ENCODE measurements at places on chromosomes 12 and 14. TPM values are rescaled to one million over a fixed set of nuclear protein-coding genes. Genes with fewer than 3 reads are reported as not detected.

The IGFBP6 gene
- total RNA-seq: 256 TPM

The GPR162 gene
- total RNA-seq: 0.21 TPM

The ARHGAP9 gene
- total RNA-seq: not detected

The MORN3 gene
- not detected for total RNA-seq

The HCAR3 gene
- 2.0 TPM for total RNA-seq

The CTSG gene
- not detected for total RNA-seq

The FSCB gene
- not detected for total RNA-seq

The ADAMTS20 gene
- not detected for total RNA-seq

The DAD1 gene
- 226 TPM for total RNA-seq

The GOLGA3 gene
- 38.1 TPM for total RNA-seq

The SRP54 gene
- 56.2 TPM for total RNA-seq

The WSCD2 gene
- total RNA-seq: 0.28 TPM

The TBX5 gene
- 0.35 TPM for total RNA-seq

The PACS2 gene
- total RNA-seq: 46.5 TPM

The CAND1 gene
- 57.7 TPM for total RNA-seq

The INHBC gene
- total RNA-seq: 0.74 TPM

The SLC24A4 gene
- total RNA-seq: under 0.01 TPM

The RBP5 gene
- total RNA-seq: not detected

The TCL1A gene
- not detected for total RNA-seq

The EML1 gene
- 7.9 TPM for total RNA-seq

The SMOC1 gene
- total RNA-seq: 14.3 TPM

The CABP1 gene
- total RNA-seq: 0.14 TPM

The MMP14 gene
- total RNA-seq: 187 TPM

The CACNA1C gene
- total RNA-seq: not detected

The DNAI7 gene
- total RNA-seq: not detected

The TAS2R42 gene
- total RNA-seq: not detected

The LRRC43 gene
- total RNA-seq: not detected

The CMKLR1 gene
- total RNA-seq: not detected

The LGR5 gene
- not detected for total RNA-seq

The TSPAN19 gene
- not detected for total RNA-seq

The SMCO2 gene
- not detected for total RNA-seq

The CBLN3 gene
- 0.56 TPM for total RNA-seq

The DDHD1 gene
- 6.0 TPM for total RNA-seq

The GZMB gene
- not detected for total RNA-seq

The RILPL2 gene
- 2.7 TPM for total RNA-seq

The ZNF839 gene
- 12.9 TPM for total RNA-seq

The CIROP gene
- not detected for total RNA-seq

The PKP2 gene
- 18.5 TPM for total RNA-seq

The TAS2R14 gene
- not detected for total RNA-seq

The RNF10 gene
- total RNA-seq: 66.5 TPM

The CLEC1B gene
- not detected for total RNA-seq

The TCL1B gene
- not detected for total RNA-seq

The TSPAN11 gene
- not detected for total RNA-seq

The OR5AU1 gene
- total RNA-seq: not detected

The ACIN1 gene
- 67.5 TPM for total RNA-seq

All from airway epithelial cell (primary cell).